ENCODE measurements at places on chromosomes 4 and X.
A peak's percentile ranks its signal among the peaks of the same experiment; 100 is the strongest.

GRCh38 chr4:163966612-163967011, 472.1 kb downstream of the TMA16 start:
- DNase-seq, result no peak

DNA sequence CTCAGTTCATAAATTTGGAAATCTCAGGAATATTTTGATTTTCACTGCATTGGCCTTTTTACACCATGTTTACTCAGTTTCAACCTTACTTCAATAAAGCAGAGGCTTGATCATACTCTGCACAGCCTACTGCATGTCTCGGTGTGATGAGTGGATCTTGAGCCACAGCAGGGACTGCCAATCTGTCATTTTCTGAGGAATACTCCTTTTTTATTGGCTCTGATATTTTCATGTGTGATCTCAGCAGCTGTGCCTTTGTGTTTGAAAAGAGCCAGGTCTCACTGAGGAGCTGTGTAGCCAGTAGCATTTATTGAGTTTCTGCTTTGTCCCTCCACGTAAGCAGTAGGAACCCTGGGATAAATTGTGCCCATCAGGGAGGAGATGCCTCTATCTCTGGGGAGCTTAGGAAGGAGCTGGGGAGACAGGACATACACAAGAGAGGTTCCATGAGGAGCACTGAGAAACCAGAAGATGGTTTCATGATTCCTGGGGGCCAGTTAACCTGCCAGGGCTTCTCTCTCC, 18.9 kb upstream of the TRIM2 start:
- no peak for DNase-seq

DNA sequence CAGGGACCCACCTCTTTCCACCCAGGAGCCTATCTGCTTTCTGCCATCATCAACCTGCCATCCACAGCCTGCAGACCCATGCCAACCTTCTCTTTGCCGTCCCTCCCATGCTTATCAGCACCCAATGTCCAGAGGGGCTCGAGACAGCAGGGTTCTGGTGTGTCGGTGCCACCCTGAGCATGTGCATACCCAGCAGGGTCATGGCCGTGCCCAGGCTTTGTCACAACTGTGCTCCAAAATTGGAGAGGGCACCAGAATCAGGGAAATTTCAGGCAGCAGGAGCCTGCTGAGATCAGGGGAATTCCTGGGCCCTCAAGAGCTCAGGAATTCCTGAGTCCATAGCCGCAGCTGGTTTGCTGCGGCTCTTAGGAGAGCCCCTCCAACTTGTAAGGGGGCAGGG, 330.6 kb downstream of the CCSER1 start:
- no peak for DNase-seq

GRCh38 chr4:5707778-5708448, 446 bp downstream of the EVC2 start:
- DNase-seq, result no peak

DNA sequence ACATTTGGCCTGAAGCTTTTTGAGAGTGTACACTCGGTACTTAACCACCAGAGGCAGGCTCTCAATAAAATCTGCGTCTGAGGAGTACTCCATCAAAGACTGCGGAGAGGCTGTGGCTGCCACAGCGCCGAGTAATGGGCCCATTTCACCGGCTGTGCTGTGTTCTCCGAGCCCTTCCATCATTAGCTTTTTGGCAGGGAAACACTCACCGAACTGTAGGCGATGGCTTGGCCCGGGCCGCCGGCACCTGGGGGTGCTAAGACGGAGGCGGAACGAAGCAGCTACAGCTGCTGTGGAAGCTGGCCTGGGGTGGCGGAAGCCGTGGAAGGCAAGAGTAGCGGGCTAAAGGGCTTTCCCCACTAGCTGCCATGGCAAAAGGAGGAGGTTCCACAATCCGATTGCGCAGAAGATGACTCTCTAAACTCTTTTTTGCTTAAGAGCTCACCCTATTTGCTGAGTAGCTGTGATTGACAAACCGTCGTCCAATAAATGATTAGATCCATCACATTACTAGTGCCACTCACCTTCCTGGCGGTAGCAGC, 48.5 kb upstream of the PABPC1L2A start:
- peak; percentile 1 for DNase-seq

DNA sequence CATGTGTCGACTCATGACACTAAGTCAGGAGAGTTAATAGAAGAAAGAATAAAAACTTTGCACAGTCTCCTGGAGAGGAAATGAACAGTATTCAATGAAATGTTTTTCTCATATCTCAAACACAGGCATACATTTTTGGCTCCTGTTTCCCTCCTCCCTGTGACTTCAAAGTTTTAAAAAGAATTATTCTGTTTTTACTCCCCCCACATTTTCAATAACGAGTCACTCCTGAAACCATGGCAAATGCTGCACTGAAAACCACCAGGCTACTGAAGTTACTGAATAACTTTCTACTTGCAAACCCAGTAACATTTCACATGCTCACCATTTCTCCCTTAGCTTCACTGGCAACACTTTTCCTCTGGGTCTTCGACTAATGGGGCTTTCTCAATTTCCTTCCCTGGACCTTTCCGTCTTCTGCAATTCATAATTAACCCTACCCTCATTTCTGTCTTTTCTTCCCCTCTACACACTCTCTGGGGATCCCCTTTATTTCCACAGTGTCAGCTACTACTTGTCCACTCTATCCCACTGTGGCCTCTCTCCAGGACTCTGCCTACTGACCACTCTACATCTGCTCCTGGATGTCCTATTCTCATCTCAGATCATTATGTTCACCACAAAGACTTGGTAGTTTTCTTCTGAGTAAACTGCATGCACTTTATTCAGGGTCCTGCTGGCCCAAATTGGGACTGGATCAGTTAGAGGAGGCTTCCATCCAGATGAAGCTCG, 225.8 kb upstream of the ETNPPL start:
- no peak for DNase-seq

- no peak for DNase-seq
These were observed 113.2 kb downstream of the SPCS3 start for GRCh38 chr4:176432811-176433540.

- DNase-seq, result peak; percentile 1
These were observed 87.1 kb downstream of the VCX2 start for GRCh38 chrX:8084006-8084405.

GRCh38 chr4:24417206-24417605, 167.1 kb downstream of the DHX15 start:
- DNase-seq, result peak; percentile 9

DNA sequence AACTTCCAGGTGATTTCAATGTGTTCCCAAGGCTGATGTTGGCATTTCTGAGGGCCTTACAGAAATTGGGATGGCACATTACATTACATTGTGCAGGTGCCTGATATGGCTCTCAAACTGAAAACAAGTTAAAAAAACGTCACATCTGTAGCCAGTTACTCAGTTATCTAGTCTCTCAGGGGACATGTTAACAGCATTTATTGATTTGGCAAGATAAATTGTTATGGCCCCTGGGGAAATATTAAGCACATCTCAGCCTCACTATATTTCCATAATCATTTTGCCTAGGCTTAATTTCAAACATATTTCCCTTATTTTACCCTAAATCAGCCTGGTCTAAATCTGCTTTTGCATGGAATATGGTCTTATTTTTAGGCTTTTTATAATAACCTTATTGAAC, 290.0 kb downstream of the IL15 start:
- DNase-seq, result no peak
